ENCODE measurements at places on chromosomes 13 and 19. TPM values are rescaled to one million over a fixed set of nuclear protein-coding genes. Genes with fewer than 3 reads are reported as not detected.

GRIK5 gene
- total RNA-seq, result 1.2 TPM

ZNF224 gene
- total RNA-seq, result 41.5 TPM

NRTN gene
- 0.17 TPM for total RNA-seq

TRPC4 gene
- 0.15 TPM for total RNA-seq

NLRP7 gene
- total RNA-seq, result not detected

CRLF1 gene
- total RNA-seq, result 0.30 TPM

TGFBR3L gene
- total RNA-seq, result 1.0 TPM

LGALS14 gene
- not detected for total RNA-seq

C1QTNF9B gene
- total RNA-seq, result not detected

CEACAM7 gene
- not detected for total RNA-seq

RNASEH2A gene
- 19.6 TPM for total RNA-seq

SUPT5H gene
- 55.4 TPM for total RNA-seq

PRR20B gene
- not detected for total RNA-seq

MYH14 gene
- total RNA-seq, result 0.85 TPM

ZNF471 gene
- 10.1 TPM for total RNA-seq

CEACAM3 gene
- total RNA-seq, result not detected

KLK5 gene
- 20.7 TPM for total RNA-seq

MISP3 gene
- 1.3 TPM for total RNA-seq

SWSAP1 gene
- total RNA-seq, result 0.70 TPM

CDADC1 gene
- total RNA-seq, result 5.2 TPM

SSC5D gene
- total RNA-seq, result 69.4 TPM

SIGLEC5 gene
- total RNA-seq, result not detected

SBK3 gene
- total RNA-seq, result not detected

GZMM gene
- not detected for total RNA-seq

MIER2 gene
- 18.1 TPM for total RNA-seq

TICAM1 gene
- total RNA-seq, result 9.0 TPM

RCBTB2 gene
- total RNA-seq, result 10.4 TPM
